ENCODE measurements at places on chromosomes 11 and 22.

GRCh38 chr11:29343465-29344333 lies 673.1 kb downstream of the KCNA4 start:
- DNase-seq = no peak

GRCh38 chr11:5928271-5928670 lies 13.8 kb upstream of the OR56A3 start:
- DNase-seq = no peak

- peak; percentile 78 for DNase-seq
These were observed 39.5 kb downstream of the MUC5B start for GRCh38 chr11:1262172-1263006.

- no peak for DNase-seq
These were observed 1.2 kb downstream of the SLC22A25 start for GRCh38 chr11:63242089-63242781.

DNA sequence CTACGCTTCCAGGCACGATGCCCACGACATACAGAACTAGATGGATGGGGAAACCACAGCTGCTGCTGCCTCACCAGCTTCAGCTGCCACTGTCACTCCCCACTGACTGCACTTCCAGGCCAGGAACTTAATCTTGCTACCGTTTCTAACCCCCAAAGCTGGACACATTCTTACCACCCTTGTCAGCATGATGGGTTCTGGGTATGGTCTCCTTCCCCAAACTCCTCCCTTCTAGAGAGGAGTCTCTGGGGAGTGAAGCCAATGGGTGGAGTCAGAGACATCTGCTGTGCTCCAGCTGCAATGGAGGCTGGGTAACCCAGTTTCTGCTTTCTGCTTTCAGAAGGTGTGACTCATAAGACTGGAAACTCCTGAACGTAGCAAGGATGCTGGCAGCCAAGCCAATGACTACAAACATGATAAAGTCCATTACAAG lies 87.0 kb upstream of the THY1 start:
- no peak for DNase-seq

DNA sequence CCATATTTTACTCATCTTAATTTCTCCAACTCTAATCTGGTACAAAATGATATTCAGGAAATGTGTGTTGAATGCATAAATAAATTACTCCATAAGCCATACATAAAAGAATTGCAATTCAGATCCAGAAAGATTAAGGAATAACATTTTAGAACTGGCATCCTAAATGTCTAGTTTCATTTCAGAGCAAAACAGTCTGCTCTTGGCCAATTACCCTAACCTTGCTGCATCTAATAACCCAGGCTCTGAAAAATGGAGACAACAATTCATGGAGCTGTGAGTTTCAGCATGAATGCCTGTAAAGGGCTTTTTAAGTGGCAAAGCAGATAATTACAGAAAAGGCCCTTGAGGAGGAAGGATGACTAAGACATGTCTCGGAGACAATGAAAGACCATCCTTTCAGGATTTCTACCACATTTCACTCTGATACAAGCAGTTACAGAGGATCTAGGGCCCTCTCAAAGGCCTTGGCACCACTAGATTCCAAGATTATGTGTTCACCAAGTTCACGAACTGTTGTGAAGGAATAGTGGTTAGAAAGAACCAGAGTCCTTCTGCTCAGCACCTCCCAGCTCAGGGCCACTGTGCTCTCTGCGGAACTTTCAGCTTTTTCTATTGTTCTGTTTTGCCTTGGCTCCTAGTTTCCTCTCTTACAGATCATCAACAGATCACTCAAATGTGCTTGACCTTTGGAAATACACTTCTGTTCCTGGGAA lies 157.6 kb upstream of the BLID start:
- no peak for DNase-seq

- no peak for DNase-seq
These were observed 26.2 kb upstream of the SLC37A2 start for GRCh38 chr11:125036933-125037332.

GRCh38 chr11:111521135-111521534 lies 6.6 kb downstream of the HOATZ start:
- DNase-seq = no peak

- DNase-seq = no peak
These were observed 629.9 kb downstream of the JRKL start for GRCh38 chr11:97019754-97020153.

GRCh38 chr22:28750471-28750881 lies 8.6 kb downstream of the HSCB start:
- DNase-seq = no peak

DNA sequence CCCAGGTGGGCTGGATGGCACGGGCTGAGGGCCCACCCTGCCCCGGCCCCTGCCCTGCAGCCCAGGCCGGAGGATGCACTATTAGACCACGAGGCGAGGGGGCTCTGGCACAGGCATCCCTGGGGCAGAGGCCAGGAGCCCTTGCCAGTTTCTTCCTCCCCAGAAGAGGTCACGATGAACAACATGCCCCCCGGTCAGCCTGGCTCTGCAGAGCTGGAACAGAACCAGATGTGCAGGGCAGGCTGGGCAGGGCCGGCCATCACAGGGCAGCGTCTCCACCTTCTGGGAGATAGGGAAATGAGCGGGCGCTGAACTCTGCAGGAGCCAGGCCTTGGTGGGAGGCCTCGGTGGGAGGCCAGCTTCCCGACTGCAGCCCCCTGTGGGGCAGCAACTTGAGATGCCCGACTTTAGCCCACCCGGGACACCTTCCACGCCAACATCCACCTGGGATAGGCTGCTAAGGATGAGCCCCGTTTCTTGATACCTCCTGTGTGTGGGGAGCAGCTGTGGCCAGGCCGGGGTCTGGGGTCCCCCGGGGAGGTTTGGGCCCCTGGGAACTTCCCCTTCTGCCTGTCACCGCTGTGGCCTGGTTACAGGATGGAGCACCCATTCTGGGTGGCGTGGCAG lies 21.8 kb upstream of the GNB1L start:
- no peak for DNase-seq

- DNase-seq = no peak
These were observed 33.7 kb downstream of the C11orf71 start for GRCh38 chr11:114366331-114367243.

DNA sequence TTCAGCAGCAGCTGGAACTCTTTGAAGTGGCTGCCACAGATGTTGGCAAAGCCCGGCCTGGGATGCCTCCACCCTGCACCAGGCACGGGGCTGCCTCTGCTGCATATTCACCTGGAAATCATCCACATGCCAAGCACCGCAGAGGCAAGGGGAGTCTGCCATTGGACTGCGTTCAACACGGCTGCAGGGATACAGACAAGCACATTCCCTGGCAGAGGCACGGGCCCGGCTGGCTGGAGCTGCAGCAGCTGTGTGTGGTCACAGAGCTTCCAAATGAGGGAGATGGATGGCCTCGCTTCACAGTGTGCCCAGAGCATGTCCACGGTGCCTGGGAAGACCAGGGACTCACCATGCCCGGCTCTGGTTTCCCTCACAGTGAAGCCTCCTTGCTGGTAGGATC lies 1378.9 kb downstream of the TBC1D22A start:
- no peak for DNase-seq

GRCh38 chr22:49373801-49374226 lies 453.9 kb downstream of the BRD1 start:
- DNase-seq = no peak

- DNase-seq = no peak
These were observed 1.7 kb upstream of the CALCB start for GRCh38 chr11:15071556-15072255.

DNA sequence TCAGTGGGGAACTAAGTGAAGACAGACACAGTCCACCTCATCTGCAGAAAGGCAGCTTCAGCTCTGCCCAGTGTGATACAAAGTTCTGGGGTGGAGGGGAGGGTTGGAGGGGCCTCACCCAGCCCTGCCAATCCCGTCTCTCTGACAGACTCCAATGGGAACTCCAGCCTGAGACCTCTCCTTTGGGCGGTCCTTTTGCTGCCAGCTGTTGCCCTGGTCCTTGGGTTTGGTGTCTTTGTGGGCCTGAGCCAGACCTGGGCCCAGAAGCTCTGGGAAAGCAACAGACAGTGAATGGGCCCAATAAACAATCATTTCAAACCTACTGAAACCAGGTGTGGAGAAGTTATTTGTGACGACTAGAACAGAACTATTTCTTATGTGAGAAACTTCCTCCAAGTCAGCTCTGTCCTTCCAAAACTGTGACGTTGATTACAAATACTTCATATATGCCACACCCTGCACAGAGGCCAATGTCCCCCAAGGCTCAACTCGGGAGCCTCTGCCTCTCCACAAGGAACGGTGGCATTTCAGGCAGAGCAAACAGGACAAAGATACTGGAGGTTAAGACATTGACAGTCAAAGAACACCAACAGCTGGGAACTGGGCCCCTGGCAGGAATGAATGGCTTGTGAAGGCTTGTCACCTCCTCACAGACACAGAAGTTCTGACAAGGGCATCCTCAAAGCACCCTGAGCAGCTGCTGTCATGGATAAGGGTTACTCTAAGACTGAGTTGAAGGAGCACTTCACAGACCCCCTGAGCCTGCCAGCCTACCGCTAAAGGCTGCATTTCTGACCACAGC lies 8.2 kb downstream of the ZP1 start:
- no peak for DNase-seq

DNA sequence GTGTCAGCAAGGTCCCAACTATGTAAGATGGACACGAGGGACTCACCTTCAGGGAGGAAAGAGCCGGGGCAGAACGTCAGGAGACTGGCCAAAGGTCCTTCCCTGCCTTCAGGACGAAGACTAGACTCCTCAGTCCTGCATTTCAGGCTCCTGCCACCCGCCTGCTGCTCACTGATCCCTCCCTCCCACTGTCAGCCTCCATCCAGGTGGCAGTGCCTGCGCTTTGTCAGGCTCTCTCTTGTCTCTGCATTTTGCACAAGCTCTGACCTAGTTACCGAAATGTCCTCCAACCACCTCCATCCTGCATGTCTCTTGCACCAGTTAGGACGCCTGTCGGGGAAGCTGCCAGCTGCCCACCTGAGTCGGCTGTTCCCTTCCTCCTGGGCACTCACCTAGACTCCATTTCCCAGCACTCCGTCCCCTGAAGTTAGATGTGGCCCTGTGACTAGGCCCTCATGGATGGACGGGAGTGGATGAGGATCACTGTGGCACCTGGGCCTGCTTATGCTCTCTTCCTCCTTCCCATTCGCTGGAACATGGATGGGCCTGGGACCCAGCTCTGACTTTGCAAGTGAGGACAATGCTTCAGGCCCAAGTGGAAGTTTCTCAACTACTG lies 8.0 kb downstream of the B3GNT6 start:
- DNase-seq = no peak

DNA sequence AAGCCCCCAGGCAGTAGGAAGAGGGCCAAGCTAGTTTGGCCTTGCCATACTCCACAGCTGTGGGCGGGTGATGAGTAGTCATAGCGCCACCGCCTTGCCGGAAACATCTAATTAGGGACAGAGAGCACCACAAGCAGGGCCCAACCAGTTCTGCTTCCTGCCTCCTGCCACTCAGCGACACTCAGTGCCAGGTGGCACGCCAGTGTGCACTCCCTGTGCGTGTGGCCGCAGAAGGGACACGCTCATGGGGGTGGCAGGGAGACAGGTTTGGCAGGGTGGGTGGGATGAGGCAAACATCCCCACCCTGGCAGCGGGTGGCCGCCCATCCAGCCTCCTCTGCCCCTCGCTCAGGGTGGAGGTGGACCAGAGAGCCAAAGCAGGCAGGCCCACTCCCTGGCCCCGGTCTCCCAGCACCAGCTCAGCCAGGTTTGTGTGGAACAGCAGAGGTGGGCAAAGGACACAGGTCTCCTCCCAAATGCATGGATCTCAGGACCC lies 4.9 kb downstream of the OVOL1 start:
- DNase-seq = no peak

DNA sequence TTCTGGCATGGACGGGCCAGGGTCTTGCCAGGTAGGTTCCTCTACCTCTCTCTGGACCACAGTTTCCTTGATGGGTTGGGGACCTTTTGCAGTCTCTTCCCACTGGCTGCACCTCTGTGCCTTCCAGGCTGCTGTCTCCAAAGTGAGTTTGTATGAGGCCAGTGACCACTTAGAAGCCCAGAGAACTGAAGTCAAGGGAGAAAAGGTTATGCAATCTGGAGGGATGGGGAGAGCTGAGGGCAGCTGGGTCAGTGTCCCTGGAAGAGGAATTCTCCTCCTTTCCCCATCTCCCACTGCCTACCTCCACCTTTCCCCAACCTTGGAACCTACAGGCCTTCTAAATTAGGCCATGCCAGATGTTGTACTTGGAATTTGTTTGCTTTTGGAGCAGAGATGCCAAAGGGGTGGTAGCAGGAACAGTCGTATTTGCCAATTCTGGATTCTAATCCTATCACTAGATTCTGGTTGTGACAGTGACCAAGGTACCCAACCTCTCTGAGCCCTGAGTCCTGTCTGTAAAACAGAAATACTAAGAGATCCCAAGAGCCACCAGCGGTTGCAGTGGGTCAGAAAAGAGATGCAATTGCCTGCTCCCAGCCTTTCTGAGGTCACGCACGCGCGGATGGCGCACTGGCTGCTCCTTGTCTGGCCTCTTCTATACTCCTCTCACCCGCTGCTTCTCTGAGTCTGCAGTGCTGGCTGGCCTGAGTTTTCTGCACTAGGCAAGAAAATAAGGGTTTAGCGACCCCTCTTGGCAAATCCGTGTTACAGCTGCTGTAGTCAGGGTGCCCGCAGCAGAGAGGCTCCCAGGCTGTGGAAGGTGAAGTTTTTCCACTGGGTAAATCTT lies 10.7 kb upstream of the ACCSL start:
- DNase-seq = no peak

- DNase-seq = no peak
These were observed 393.5 kb upstream of the CADM1 start for GRCh38 chr11:115897707-115898106.

DNA sequence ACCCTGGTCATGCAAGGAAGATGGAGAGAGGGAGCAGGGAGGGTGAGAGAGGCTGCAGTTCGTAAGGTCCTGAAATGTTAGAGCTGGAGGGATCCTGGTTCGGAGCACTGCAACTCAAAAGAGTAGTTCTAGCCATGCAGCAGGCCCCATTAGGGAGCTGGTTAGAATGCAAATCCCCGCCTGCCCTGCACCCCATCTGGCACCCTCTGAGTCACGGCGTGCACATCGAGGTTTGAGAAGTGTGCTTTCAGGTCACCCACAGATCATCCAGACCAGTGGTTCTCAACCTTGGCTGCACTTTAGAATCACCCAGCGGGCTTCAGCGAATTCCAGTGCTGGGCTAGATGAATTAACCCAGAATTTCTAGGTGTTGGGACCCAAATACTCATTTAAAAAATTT lies 48.2 kb downstream of the ST3GAL4 start:
- no peak for DNase-seq

DNA sequence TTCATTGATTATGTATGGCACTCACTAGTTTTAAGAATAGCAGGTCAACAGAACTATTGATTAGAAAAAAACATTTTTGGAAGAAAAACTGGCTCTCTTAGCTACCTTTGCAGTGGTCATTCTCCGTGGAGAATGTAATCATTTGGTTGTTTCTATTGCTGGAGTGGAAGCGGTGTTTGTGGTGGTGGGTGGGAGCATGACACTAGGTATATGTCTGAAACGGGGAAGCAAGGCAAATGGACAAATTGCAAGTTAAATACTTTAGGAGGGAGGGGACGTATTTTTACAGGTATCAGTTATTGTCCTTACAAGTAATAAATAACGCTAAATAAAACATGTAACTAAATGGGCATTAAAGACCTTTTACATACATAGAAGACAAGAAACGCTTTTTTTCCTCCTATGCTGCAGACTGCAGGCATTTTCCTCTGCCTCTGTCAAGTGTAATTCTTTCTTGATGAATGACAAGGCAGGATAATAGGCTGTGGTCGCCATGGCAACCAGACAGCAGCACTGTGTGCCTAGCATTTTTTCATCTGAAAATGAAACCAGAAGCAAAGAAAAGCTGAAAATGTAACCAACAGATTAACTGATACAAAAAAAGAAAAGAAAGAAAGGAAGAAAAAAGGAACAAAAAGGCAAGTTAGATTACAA lies 46.2 kb downstream of the BLID start:
- no peak for DNase-seq
